Coronary artery (tissue), 2 donors: ENCODE measurements at places on chromosomes 7 and 10.
A peak's percentile ranks its signal among the peaks of the same experiment; 100 is the strongest.

DNA sequence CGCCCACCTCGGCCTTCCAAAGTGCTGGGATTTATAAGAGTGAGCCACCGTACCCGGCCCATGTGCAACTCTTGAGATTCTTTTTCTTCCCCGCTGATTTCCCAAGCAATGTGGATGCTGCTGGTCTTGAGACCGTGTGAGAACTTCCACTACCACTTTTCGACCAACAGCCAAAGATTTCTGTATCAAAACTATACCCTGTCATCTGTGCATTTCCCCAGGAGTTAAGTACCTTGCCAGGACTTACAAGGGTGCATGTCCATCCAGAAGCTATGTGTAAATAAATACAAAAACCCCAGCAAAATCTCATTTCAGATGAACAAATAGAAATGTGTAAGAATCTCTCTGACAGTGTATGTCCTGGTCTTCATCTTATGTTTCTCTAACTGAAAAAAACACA lies 9.9 kb upstream of the GALNT11 start:
- DNase-seq, result no peak

- no peak for DNase-seq
These were observed 166.9 kb downstream of the SEMA3A start for GRCh38 chr7:84027678-84028077.

GRCh38 chr7:142983825-142984224 lies 21.7 kb upstream of the KEL start:
- DNase-seq, result no peak

DNA sequence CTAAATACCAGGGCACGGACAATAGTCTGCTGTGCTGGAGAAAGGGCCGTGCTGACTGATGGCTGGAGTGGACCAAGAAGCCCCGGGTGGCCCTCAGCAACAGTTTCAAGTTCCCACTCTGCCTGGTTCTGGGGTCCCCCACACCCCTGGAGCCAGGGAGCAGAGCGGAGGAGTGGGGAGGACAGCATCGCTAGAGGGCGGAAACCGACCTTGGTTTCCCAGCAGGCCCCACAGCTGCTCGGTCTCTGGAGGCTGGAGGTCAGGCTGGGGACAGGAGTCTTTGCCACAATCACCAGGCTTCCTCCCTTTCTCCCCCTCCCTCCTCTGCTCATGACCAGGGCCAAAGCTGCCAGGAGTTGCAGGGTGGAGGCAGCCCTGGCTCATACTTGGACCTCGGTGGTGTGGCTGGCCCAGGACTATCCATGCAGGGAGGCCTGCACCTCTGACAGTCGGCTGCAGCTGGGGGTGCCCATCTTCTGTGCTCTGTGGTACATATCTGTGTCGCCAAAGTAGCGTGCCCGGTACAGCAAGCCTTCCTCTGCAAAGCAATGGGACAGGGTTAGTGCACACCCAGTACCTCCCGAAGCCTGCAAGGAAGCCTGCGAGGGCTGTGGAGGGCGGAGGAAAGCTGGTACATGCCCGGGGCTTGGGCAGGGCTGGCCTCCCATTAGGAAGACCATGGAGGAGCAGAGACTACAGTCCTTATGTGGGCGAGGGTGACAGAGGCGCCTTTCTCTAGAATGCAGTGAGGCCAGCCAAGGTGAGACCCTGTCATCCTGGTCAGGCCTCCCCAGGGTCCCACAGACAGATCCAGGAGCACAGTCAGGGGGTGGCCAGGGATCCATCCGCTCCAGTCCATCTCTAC lies 19.1 kb downstream of the DNAJB12 start:
- peak; percentile 95 for DNase-seq

DNA sequence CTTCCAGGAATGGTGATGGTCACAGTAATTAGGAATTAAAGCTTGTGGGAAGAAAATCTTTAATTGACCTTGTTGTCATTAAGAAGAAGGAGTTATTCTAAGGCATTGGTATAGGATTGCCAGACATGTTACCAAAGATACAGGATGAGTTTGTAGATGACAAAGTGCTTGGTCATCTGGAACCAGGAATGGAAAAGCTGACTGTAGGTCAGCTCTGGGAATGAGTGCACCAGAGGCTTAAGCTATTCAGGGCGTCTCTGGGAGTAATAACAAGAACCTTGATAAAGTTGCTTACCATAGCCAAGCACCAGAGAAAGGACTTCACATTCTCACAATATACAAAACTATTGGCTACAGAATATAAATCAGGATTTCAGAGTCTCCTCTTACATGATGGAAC lies 89.0 kb downstream of the PHTF2 start:
- DNase-seq, result no peak

- no peak for DNase-seq
These were observed 317.7 kb downstream of the NRG3 start for GRCh38 chr10:82192665-82193064.

- DNase-seq, result no peak
These were observed 167.3 kb downstream of the USP6NL start for GRCh38 chr10:11444155-11444530.

DNA sequence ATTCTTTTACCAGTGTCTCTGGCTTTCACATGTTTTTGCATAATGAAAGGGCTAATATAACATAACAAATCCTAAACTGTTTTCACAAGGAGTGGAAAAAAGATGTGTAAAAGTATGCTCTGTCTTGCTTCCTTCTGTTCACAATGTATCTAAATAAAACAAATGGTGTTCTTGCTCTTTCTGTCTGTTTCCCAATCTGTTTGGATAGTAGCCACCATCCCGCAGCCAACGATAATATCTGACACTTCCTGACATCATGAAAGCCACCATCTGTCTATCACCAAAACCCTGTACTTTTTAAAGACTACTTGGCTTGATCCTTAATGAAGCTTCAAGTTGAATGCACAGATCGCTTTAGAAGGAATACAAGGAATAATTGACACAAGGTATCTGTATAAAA lies 246.2 kb downstream of the ETV1 start:
- no peak for DNase-seq

DNA sequence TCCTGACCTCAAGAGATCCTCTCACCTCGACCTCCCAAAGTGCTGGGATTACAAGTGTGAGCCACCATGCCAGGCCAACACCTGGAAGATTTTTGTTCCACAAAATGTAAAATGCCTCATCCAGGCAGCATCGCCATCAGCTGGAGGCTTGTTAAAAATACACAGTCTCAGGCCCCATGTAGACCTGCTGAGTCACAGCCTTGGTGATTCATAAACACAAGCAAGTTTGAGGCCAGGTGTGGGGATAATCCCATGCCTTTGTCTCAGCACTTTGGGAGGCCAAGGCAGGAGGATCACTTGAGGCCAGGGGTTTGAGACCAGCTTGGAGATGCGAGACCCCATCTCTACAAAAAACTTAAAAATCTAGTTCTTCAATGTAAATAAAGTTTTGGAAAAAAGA lies 49.1 kb upstream of the FOXK1 start:
- no peak for DNase-seq

GRCh38 chr7:37394158-37394557 lies 54.5 kb downstream of the ELMO1 start:
- DNase-seq, result no peak

GRCh38 chr10:103629581-103629980 lies 136.1 kb downstream of the NEURL1 start:
- no peak for DNase-seq

DNA sequence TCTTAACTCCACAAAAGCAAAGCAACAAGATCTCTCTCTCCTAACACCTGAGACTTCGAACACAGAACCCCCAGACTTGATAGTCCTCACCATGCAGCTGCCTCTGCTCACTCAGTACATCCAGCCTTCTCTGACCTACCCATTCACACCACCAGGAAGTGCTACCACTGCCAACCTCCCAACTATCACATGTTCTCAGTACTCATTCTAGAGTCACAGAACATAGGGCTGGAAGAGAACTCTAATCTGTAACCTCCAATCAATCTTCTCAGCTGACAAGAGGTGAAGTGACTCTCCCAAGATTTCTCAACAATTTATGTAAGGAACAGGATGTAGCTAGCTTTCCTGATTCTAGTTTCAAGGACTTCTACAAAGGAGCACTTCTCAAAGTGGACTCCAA lies 3.8 kb downstream of the NUDCD3 start:
- DNase-seq, result no peak

DNA sequence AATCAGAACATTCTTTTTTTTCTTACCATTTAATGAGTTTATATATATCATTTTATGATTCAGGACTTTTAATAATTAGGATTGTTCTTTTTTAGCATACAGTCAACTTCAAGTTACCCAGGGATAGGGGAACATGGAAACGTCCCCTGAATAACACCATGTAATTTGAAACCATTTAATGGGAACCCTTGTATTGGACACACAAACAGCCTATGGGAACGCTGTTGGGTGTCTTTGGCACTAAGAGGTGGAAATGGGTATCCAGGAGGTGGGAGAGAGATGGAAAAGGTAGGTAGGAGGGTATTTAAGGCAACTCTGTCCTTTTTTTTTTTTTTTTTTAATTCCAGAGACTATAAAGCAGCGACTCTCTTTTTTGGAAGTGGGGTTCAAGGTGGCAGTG lies 2.6 kb downstream of the LUC7L2 start:
- DNase-seq, result no peak

- peak; percentile 92 for DNase-seq
These were observed 1.6 kb downstream of the ZNF467 start for GRCh38 chr7:149771720-149772240.

GRCh38 chr10:101221549-101221948 lies 7.7 kb downstream of the LBX1 start:
- DNase-seq, result no peak

DNA sequence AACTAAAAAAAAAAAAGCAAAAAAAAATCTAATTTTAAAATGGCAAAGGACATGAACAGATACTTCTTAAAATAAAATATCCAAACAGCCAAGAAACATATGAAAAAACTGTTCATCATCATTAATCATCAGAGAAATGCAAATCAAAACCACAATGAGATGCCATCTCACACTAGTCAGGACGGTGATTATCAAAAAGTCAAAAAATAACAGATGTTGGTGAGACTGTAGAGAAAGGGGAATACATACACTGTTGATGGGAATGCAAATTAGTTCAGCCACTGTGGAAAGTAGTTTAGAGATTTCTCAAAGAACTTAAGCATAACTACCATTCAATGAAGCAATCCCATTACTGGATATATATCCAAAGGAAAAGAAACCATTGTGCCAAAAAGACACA lies 30.2 kb downstream of the COBL start:
- no peak for DNase-seq
